A549 treated with DMSO at 1 μM for 4 hours (cell line): ENCODE measurements at places on chromosomes 3 and 15. TPM values are rescaled to one million over a fixed set of nuclear protein-coding genes. Genes with fewer than 3 reads are reported as not detected.

The SGO1 gene
- 14.9 to 18.5 TPM (median 17.6 TPM) in 5 replicates for total RNA-seq

The HEXA gene
- total RNA-seq, result 145 to 159 TPM (median 151 TPM) in 5 replicates

The WDR93 gene
- 0.13 to 0.21 TPM (median 0.19 TPM) in 5 replicates for total RNA-seq

The TNFAIP8L3 gene
- 4.3 to 7.1 TPM (median 5.6 TPM) in 5 replicates for total RNA-seq

The PODXL2 gene
- total RNA-seq, result 7.8 to 10.2 TPM (median 10.1 TPM) in 5 replicates
